Left lobe of liver (tissue), 2 donors: ENCODE measurements at places on chromosomes 1 and 21. TPM values are rescaled to one million over a fixed set of nuclear protein-coding genes. Genes with fewer than 3 reads are reported as not detected.

The CD48 gene
- total RNA-seq, result 1.2 TPM

The GNPAT gene
- total RNA-seq, result 19.0 TPM

The PKP1 gene
- 0.03 TPM for total RNA-seq

The EPS8L3 gene
- total RNA-seq, result 0.15 TPM

DNA sequence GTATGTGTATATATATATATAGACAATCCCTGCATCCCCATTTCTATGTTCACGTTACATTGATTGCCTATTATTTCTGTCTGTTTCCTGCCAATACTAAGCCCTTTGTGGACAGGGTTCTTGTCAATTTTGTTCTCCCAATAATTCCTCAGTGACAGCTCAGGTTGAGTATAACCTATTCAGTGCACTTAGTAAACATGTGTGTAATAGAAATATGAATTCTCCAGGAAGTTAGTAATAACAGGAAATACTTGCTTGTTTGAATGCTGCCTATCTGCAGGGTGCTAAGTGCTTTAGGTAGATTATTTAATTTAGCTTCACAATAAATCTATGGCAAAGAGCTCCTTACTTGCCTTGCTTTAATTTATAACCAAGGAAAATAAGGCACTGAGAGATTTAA is 52.8 kb upstream of the PTGFR start:
- no peak for DNase-seq

GRCh38 chr1:153577138-153577537 is 11.5 kb upstream of the S100A2 start:
- DNase-seq, result no peak

- DNase-seq, result no peak
These were observed 19.7 kb downstream of the BTG2 start for GRCh38 chr1:203325026-203325417.

DNA sequence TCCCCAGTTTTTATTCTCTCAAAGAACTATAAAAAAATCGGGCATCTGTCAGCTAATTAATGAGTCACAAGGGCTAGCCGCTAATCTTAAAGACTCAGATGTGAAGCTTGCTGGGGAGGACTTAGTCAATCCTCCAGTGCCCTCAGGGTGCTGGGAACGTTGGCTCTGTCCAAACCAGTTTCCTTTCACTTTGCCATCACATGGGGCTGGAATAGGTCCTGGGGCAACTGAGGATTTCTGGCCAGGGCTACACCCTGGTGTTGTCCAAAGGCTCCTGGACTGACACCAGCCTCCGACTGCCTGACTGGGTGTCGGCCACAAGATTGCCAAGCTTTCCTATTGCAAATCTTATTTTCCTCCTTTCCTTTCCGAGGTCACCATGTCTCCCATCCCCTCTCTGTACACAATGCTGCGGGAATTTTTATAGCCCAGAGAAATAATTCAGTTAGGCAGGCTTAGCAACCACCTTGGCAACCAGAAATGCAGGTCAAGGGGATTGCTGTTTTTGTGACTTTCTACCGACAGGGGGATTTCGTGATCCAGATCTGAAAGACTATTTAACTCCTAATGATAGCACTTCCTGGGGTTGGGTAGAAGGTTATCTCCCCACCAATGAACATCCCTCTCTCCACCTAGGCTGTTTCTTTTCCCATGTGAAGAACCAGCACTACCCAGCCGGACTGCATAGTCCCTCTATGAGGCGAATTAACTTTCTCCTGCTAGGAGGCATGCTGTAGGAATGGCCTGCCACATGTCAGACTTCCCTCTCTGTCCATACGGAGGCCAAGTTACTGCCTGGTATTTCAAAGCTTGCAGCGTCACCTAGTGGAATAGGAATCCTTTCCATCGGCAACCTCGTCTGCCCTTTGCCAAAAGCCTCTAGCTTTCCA is 29.9 kb upstream of the CTBS start:
- DNase-seq, result no peak

GRCh38 chr1:29845910-29846309 is 609.6 kb downstream of the PTPRU start:
- DNase-seq, result no peak

- no peak for DNase-seq
These were observed 123.7 kb upstream of the ATP1B1 start for GRCh38 chr1:168982778-168983177.

GRCh38 chr1:210061992-210062391 is 124.0 kb downstream of the SYT14 start:
- no peak for DNase-seq

DNA sequence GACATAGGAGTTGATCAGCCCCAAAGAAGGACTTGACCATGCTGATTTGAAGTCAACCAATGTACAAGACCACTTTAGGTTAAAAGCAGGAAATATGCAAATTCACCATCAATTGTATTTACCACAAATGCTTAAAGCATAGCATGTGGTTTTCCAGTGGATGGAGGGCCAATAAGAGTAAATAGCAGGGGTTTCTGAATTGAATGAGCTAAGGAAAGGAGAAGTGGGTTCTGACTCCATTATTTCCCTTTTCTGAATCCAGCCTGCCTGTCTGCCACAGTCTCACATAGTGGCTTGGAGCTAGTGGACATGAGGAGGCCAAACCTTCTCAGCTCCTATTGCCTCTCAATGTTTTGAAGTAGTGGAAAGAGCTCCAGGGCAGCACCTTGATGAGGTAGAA is 7.2 kb upstream of the TNFSF18 start:
- no peak for DNase-seq

DNA sequence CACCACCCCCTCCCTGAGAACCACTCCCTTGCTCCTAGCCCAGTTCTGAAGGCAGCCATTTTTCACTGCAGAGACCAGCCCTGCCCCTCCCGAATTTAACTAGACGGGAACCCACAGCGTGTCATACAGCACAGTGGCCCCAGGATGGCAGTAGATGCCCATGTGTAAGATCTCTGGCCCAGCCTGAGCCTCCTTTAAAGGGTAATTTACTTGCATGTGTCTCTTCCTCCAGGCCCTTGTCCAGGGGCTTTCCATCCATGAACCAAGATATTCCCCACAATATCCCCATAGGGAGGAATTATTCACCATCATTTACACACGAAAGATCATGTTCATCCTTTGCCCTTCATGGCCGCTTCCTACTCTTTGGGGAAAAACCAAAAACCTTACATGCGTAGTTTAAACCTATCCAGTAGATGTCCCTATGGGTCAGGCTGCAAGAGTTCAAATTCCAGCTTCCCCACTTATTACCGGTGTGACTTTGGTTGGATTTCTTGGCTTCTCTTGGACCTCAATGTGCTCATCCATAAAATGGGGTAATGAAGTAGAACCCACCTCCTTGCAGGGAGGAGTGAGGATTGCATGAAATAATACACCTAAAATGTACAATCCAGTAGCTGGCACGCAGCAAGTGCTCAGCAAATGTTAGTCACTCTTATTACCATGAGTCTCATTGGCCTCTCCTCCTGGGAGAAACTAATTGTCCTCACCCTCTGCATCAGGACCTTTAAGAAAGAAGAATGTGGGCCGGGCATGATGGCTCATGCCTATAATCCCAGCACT is 4.0 kb upstream of the LACTBL1 start:
- DNase-seq, result peak; percentile 66
